ENCODE measurements at places on chromosomes 12 and 14. TPM values are rescaled to one million over a fixed set of nuclear protein-coding genes. Genes with fewer than 3 reads are reported as not detected.

GRCh38 chr14:59341858-59342477 is 123.2 kb downstream of the GPR135 start:
- DNase-seq = no peak

DNA sequence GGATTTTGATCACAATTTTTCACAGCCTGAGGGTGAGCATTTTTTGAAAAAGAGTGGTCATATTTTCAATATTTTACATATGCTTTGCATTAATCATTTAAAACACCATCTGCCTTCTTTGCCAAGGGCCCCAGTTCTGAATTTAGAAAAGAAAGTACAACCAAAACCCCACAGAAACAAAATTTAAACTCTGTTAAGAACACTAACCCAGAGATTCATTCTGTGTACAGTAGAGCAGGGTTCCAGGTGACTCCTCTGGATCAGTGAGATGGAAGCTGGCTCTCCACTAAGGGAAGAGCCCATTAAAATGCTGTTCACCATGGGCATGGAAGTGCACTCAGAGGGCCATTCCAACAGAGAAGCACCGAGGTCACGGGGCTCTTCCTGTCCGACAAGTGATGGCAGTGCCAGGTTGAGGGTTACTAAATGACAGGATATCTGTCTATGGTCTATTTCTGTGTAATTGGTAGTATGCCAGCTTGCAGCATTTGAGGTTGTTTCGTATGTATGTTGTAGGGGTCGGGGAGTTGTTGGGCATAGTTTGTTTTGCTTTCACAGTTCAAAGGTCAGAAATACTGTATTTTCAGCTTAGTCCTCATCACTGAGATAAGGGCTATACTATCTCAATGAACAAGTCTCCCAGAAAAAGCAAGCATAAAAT is 95.9 kb downstream of the SLC35F4 start:
- DNase-seq = no peak

- DNase-seq = no peak
These were observed 170.1 kb upstream of the FKBP4 start for GRCh38 chr12:2624543-2625288.

DNA sequence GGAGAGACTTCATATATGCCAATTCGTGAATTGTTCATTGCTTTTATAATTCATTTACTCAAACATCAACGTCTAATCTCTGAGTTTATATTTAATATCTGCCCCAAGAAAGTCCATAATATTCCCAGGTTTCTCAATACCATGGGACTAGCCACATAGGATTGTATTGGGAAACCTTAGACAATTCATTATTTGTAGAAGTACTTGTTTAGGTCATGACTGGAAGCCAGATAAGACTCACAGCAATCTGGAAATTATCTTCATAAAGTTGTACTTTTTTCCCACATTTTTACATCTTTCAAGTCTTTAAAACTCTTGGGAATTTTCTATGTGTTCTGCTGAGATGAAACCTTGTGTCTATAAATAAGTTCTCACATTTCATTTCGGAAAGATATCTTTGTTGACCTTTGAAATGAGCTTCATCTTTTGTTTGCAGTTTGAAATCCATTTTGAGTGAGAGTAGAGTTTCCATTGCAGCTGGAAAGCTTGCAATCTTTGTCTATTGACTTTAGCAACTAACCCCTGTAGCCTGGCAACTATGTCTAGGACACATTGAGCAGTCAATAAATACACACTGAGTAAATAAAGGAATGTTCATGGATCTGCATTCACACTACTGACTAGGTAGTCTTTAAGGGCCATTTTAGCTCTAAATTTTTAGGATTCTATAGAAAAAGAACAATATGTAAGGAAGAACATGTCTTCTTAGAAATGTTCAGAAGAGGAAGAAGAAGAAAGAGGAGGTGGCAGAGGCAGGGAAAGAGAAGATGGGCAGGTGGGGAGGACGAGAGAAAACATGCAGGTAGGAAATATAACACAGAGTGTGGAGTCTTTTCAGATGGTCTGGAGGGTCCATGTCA is 154.4 kb downstream of the LRIG3 start:
- no peak for DNase-seq

GRCh38 chr14:72434856-72435255 is 459.0 kb downstream of the DPF3 start:
- no peak for DNase-seq

DNA sequence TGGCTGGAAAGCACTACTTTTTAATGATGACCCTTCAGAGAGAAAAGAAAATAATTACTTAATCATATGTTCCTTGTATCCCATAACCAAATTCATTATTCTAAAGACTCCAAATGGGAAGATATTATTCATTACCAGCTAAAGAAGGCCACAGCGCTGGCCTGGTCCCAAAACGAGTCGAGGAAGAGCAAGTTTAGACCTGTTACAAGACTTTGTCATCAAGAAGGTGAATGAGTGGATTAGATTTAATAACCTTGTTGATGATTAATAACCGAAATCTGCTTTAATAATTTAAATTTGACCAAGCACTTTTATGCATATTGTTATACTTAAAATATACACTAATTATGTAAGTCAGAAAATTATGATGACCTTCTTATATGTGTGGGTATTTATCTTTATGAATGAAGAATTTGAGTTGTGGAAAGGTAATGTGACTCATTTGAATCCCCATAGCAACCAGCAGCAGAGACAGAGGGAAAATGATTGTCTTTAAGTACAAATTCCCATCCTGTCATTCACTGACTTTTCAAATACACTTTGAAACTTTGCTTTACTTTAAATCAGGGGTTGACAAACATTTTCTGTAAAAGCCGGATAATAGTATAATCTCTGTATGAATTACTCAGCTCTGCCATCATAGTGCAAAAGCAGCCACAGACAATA is 200.3 kb upstream of the NPAS3 start:
- DNase-seq = no peak

DNA sequence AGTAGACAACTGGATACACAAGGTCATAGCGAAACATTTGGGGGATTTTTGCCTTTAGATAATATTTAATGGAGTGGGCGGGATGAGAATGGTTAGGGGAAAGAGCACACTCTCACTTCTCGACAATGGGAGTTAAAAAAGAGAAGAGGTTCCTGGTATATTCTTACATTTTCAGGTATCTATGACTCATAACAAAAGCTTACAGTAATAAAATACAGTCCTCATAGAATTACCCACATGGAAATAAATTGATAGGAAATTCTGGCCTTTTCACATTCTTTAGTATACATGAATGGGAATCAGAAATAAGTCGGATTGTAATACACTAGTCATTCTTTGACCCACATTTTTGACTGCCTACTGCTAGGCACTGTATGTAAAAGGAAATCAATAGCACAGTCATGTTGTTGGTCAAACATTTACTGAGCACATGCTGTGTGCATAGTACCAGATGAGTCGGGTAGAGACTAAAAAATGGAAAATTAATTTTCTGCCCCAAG is 8.2 kb upstream of the CRADD start:
- no peak for DNase-seq

DNA sequence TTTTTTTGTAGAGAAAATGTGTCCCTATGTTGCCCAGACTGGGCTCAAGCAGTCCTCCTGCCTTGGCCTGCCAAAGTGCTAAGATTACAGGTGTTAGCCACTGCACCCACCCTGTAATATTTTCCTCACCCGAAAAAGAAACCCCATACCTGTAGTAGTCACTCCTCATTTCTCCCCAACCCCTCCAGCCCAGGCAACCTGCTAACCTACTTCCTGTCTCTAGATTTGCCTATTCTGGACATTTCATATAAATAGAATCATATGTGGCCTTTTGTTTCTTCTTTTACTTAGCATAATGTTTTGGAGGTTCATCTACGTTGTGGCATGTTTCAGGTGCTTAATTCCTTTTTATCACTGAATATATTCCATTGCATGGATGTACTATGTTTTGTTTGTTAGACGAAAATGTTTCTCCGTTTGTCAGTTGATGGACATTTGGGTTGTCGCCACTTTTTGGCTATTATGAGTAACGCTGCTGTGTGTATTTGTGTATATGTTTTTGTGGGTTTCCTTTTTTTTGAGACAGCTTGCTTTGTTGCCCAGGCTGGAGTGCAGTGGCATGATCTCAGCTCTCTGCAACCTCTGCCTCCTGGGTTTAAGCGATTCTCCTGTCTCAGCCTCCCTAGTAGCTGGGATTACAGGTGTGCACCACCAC is 6.2 kb downstream of the ANKRD13A start:
- DNase-seq = no peak

DNA sequence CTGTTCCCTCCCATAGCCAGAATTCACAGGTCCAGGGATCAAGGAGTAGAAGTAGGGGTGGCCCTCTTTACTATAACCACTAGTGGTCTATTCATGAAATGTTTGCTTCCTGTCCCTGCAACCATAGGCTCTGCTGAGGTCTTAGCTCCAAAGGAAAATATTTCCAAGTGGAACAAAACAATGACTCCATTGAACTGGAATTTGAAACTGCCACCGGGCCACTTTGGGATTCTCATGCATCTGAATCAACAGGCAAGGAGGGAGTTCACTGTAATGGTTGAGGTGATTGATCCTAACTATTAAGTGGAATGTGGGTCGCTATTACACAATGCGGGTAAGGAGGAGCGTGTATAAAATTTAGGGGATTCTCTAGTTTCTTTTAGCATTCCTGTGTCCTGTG is 197.0 kb downstream of the ETNK1 start:
- no peak for DNase-seq

DNA sequence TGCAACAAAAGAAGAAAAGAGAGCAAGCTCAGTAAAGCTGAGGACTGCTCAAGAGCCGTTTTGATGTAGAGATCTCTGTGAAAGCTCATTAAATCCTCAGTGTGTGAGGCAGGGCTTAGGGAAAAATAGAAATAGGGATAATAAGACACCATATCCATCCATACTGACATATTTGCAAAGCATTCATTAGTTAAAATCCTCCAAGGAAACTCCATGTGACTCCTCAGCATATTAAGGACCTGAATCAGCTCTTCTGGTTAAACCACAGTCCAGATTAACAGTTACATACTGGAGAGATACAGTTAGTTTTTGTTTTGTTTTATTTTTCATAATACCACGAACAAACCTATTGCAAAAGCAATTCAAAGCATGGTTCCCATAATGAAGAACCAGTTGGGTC is 288.2 kb downstream of the PAWR start:
- no peak for DNase-seq

DNA sequence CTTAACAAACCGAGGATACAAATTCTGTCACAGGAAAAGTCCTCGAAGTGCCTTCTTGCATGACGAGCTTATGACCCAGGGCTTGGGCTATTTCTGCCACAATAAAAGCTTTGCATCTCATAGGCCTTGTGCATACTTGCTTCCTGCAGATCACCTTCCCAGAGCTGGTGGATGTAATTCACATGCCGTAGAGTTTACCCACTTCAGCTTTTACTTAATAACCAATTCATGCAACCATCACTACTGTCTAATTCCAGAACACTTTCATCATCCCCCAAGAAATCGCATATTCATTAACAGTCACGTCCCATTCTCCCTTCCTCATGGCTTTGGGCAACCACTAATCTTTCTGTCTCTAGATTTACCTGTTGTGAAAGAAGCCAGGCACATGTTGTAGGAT is 9.0 kb upstream of the BDKRB1 start:
- no peak for DNase-seq

GRCh38 chr12:4809013-4809448 is 88.8 kb downstream of the GALNT8 start:
- no peak for DNase-seq

- DNase-seq = no peak
These were observed 182.0 kb downstream of the CACNA1C start for GRCh38 chr12:2234646-2235350.

DNA sequence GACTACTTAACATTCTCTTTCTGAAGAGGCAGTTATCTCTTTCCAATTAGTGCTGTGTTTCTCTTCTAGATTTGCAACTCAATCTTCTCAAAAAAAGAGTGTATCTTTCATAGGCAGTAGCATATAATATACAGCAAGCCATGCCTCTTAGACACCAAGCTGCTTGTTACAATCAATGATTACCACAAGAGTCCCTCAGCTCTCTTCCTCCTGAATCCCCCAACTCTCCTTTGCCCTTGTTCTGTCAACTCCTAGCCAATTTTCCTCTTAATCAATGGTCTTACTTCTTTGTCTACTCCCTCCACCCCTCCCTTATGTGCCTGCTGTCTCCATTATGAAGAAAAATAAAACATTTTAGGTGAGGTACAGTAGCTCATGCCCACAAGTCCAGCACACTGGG is 2.6 kb downstream of the TMTC1 start:
- no peak for DNase-seq

DNA sequence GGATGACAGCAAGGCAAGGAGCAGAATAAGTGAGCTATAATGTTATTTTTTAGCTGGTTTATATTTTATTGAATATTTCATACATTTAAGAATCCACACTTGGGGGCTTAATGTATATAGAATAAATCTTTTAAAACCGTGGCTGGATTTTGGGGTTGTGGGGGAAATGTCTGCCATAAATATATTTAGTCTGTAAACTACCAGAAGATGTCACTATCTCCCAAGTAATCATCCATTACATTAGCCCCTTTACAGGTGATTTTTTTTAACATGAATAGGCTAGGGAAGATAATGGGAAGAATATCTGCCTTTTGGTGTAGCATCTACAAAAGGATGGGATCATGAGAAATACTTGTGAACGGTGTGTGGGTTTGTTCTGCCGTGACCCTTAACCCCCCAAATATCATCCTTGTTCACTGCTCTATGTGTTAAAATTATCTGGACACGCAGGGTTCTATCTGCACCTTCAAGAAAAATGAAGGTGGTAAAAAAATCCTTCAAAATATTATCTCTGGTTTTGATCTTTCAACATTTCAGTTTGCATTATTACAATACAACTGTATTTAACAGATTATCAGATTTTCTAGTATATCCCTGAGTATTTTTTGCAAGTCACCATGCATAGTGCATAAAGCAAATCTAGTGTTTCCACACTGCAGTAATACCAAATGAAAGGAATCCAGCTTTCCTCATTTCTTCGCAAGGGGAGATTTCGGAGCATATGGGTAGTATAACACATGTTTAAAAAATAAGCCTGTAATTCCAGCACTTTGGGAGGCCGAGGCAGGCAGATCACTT is 8.0 kb upstream of the SLC17A8 start:
- peak; percentile 34 for DNase-seq

- no peak for DNase-seq
These were observed 261.5 kb downstream of the PCNX1 start for GRCh38 chr14:71168564-71169427.

The KLRB1 gene
- not detected for polyA plus RNA-seq

The DLGAP5 gene
- polyA plus RNA-seq = 46.1 TPM

The ELK3 gene
- 36.0 TPM for polyA plus RNA-seq

The HHIPL1 gene
- 0.29 TPM for polyA plus RNA-seq

The PLEK2 gene
- polyA plus RNA-seq = 13.0 TPM

The CRIP2 gene
- 67.3 TPM for polyA plus RNA-seq

The GPR84 gene
- polyA plus RNA-seq = 0.04 TPM

The SPIC gene
- not detected for polyA plus RNA-seq

The HPD gene
- polyA plus RNA-seq = 2.0 TPM

The MEG3 gene
- 56.7 TPM for polyA plus RNA-seq

The AQP6 gene
- not detected for polyA plus RNA-seq

The PLA2G1B gene
- not detected for polyA plus RNA-seq

The CMA1 gene
- polyA plus RNA-seq = not detected

Data from A549 (cell line).